Activated naive CD8-positive, alpha-beta T cell treated with anti-CD3 and anti-CD28 coated beads, Interleukin-2, amount 10 ng/mL, durations not matched to agents 7 days and 5 days (primary cell): ENCODE measurements at places on chromosomes 13 and 19. TPM values are rescaled to one million over a fixed set of nuclear protein-coding genes. Genes with fewer than 3 reads are reported as not detected.

Gene RUBCNL
- total RNA-seq, result 1.1 TPM

GRCh38 chr13:69921156-69921555 is 186.5 kb upstream of the ATXN8OS start:
- no peak for DNase-seq

- DNase-seq, result no peak
These were observed 59.1 kb upstream of the TNFRSF19 start for GRCh38 chr13:23510979-23511735.

Gene SYNE4
- 3.8 TPM for total RNA-seq

- no peak for DNase-seq
These were observed 391.0 kb upstream of the SLITRK5 start for GRCh38 chr13:87280139-87280538.

Gene ZNF99
- total RNA-seq, result not detected

DNA sequence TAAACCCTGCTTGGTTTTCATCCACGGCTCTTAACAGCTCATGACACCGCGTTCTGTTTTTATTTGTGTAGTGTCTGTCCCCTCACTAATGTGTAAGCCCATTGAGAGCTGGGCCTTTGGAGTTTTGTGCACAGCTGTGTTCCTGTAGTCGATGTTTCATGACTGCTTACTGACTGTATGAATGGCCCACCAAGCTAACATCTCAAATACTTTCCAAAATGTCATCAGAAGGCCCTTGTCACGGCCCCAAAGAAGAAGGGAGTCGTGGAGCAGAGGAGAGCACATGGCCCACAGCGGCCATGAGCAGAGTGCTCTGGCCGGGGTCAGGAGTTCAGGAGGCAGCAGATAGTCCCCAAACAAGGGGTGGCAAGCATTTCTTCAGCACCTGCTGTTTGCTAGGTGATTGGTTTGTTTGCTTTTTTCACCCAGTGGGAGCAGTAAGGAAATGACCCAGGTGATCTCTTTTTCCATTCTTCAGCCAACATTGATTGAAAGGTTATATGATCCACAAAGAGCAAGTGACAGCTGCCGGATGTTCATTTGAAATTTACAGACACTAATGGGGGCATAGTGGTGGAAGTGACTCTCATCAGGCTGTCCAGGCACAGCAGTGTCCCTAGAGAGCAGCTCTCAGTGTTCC is 315.2 kb downstream of the ATP8A2 start:
- DNase-seq, result no peak

- DNase-seq, result no peak
These were observed 82.1 kb downstream of the STOML3 start for GRCh38 chr13:38908574-38908973.

GRCh38 chr13:41563341-41563983 is 106.1 kb downstream of the RGCC start:
- DNase-seq, result no peak

Gene PGLYRP1
- not detected for total RNA-seq

Gene ALG11
- total RNA-seq, result 30.0 TPM

DNA sequence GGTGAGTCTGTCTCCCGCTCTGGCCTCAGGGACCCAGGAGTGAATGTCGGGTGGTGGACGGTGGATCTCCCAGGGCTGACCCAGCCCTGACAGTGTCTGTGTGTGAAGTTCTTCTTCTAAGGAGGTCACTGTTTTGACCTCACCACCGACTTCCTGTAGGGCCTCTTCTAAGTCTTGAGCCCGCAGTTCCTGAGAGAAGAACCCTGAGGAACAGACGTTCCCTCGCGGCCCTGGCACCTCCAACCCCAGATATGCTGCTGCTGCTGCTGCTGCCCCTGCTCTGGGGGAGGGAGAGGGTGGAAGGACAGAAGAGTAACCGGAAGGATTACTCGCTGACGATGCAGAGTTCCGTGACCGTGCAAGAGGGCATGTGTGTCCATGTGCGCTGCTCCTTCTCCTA is at the start of gene SIGLEC7:
Gene SIGLEC7, plus strand, starts transcription at position 183 of the 400 bp plus-strand sequence. Its CDS starts 69 bp downstream, at position 252.
- DNase-seq, result no peak

Gene CABP5
- not detected for total RNA-seq

GRCh38 chr19:30403203-30403985 is 31.2 kb downstream of the ZNF536 start:
- DNase-seq, result no peak

DNA sequence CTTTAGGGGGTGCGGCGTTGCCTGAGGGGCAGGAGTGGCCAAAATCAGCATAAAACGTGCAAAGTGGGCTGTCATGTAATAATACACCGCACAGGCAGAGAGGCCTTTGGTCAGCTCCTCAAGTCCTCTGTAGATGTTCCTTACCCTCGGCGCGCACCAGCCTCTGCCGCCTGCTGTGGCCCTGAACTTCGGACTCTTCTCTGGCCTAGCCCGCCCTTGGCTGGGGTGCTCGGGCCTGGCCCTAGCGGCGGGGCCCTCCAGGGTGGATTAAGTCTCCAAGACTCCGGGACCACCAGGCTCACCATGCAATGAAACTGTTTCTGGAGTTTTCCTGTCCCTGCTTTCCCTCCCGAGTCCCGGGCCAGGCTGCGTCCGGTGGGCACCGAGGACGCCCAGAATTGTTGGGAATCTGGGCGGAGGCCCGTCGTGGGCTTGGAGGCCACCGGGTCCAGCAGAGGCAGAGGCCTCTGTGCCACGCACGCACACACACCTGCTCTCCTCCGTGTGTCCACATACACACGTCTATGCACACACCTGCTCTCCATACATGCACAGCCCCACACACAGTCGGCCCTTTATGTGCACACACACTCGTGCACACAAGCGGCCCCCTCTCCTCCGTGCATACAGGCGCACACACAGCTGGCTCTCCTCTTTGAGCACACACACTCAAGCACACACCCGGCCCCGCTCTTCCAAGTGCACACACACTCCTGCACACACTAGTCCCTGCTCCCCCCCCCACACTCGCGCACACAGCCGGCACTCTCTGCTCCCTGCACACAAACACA is 1.5 kb upstream of the TFDP1 start:
- DNase-seq, result peak; percentile 27

Gene SLC10A2
- total RNA-seq, result not detected

GRCh38 chr13:88701551-88701950 is 1030.4 kb downstream of the SLITRK5 start:
- DNase-seq, result no peak

DNA sequence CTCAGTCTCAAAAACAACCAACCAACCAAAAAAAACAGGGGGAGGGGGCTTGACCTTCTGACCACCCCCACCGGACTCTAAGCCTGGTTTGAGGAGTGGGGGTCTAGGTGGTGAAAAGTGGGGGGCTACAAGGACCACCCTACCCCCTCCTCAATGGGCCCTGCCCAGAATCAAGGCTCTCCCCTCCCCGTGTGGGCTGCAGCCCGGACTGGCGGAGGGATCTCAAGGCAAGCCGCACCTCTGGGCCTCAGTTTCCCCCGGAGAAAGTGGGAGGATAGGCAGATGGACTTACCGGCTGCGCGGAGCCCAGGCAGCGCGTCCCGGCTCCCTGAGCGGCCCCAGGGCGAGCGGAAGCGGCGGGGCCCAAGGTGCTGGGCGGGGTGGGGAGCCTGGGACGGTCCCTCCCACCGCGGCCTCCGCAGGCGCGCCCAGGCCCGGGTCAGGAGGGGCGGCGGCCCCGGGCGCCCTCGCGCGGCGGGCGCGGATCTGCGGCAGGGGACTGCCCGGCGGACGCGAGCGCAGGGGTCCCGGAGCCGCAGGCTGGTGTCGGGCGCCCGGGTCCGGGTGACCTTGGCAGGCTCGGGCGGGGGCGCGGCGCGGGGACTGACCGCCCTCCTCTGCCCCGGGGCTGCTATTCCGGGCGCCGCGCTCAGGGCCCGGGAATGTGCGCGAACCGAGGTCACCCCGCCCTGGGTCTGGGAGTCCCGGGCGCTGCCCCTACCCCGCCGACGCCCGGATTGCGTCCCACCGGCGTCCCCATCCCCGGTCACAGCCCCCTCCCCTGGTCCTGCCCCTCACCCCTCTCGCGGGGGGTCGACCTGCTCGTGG is at the start of gene ADAMTSL5:
Gene ADAMTSL5, minus strand, starts transcription at position 349 of the 828 bp plus-strand sequence. CDS start 2,076 bp downstream, outside the sequence.
- peak; percentile 81 for DNase-seq

GRCh38 chr19:11576227-11576626 is 1.2 kb downstream of the ACP5 start:
- no peak for DNase-seq

GRCh38 chr13:73714522-73714921 is 419.7 kb downstream of the KLF12 start:
- no peak for DNase-seq

Gene ZNF43
- total RNA-seq, result 39.8 TPM

GRCh38 chr13:46587807-46588418 is 34.9 kb downstream of the LRCH1 start:
- no peak for DNase-seq

- no peak for DNase-seq
These were observed 26.2 kb downstream of the RAP2A start for GRCh38 chr13:97460004-97460775.
